Stimulated activated CD4-positive, alpha-beta T cell treated with anti-CD3 and anti-CD28 coated beads, Interleukin-15, amount 100 ng/mL, for 24 hours (primary cell): ENCODE measurements at places on chromosomes 13 and 19.
A peak's percentile ranks its signal among the peaks of the same experiment; 100 is the strongest.

- no peak for DNase-seq
These were observed 40.3 kb downstream of the KCTD12 start for GRCh38 chr13:76845865-76846264.

DNA sequence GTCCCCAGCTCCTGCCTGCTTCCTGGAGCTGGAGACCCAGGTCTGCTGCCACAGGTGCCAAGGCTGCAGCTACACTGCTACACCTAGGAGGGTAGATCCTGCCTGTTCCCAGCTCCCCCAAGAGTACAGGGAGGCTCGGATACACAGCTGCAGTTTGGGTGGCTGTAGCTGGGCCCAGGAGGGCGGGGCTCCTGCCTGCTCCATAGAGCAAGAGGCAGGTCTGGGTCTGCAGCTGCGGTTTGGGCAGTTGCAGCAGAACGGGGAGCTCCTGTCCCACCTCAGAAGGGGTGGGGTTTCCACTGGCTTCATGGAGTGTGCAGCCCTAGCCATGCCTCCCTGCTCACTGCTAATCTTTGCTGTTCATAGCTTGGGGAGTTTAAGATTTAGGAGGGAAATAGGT is 199.0 kb downstream of the NUFIP1 start:
- no peak for DNase-seq

- no peak for DNase-seq
These were observed 61.4 kb downstream of the FRY start for GRCh38 chr13:32093006-32093405.

- no peak for DNase-seq
These were observed 530 bp downstream of the MAU2 start for GRCh38 chr19:19321141-19321577.

DNA sequence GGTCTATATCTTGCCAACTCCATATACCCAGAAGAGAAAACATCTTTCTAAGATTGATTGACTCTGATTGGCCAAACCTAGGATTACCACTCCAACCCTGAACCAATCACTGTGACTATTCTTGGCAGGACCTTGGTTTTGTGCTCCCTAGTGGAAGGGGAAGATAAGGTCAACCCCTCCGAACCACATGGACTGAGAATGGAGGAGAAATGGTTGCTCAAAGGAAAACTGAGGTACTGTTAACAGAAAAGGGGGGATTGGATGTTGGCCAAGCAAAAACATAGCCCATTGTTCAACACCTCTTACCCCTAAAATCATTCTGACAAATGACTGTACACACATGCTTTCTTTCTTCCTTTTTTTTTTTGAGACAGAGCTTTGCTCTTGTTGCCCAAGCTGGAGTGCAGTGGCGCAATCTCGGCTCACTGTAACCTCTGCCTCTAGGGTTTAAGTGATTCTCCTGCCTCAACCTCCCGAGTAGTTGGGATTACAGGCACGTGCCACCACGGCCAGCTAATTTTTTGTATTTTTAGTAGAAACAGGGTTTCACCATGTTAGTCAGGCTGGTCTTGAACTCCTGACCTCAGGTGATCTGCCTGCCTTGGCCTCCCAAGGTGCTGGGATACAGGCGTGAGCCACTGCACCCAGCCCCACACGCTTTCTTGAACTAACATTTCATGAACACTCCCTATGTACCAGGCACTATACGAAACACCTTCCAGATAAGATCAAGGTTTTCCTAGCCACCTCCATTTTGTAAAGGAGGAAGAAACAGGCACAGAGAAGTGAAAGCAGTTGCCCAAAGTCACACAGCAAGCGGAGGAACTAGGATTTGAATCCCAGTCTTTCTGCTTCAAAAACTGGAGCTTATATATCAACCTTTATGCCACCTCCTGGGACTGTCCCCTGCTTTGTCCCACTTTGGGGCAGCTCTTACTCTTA is 6.5 kb downstream of the MEIOSIN start:
- DNase-seq: no peak

DNA sequence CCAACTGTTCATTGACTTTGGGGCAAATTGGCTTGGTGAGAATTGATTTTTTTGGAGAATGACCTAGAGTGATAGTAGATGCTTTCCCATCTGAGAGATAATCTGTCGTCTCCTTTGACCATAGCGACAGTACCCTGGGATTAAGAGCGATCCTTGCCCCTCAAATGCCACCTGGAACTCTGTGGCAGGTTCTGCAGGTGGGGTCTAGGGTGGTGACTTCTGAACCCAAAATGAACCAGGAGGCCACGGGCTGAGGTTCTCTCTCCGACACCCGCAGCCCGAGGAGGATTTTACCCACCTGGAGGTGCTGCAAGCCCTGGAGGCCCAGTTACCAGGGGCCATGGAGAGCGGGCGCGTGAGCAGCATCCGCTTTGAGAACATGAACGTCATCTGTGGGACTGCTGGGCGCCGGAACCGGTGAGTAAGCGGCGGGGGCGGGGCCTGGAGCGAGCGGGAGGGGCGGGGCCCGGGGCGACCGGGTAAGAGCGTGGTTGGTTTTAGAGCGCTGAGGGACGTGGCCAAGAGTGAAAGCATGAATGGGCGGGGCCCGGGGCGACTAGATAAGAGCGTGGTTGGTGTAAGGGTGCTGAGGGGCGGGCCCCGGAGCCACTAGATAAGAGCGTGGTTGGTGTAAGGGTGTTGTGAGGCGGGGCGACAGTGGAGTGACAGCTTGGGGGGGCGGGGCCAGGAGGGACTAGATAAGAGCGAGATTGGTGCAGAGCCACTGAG is 8.6 kb downstream of the C19orf81 start:
- peak; percentile 93 for DNase-seq

- no peak for DNase-seq
These were observed 426.8 kb upstream of the SLITRK5 start for GRCh38 chr13:87244256-87244890.
